Activated CD4-positive, alpha-beta T cell treated with anti-CD3 and anti-CD28 coated beads, Interleukin-2, amount 50 U/mL, for 48 hours (primary cell): ENCODE measurements at places on chromosomes 6 and 20.

DNA sequence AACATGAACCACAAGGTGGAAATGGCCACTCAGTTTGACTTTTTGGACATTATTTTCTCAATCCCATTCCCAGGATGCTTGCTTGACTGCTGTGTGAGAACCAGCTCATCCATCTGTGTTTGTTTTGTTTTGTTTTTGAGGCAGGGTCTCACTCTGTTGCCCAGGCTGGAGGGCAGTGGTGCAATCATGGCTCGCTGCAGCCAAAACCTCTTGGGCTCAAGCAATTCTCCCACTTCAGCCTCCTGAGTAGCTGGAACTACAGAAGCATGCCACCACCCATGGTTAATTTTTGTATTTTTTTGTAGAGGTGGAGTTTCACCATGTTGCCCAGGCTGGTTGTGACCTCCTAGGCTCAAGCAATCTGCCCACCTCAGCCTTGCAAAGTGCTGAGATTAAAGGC, 166.0 kb upstream of the CDH4 start:
- DNase-seq: no peak

- DNase-seq: no peak
These were observed 36.3 kb upstream of the SIRT5 start for GRCh38 chr6:13538084-13538483.

GRCh38 chr6:159434410-159434809, 258.6 kb downstream of the SOD2 start:
- no peak for DNase-seq

DNA sequence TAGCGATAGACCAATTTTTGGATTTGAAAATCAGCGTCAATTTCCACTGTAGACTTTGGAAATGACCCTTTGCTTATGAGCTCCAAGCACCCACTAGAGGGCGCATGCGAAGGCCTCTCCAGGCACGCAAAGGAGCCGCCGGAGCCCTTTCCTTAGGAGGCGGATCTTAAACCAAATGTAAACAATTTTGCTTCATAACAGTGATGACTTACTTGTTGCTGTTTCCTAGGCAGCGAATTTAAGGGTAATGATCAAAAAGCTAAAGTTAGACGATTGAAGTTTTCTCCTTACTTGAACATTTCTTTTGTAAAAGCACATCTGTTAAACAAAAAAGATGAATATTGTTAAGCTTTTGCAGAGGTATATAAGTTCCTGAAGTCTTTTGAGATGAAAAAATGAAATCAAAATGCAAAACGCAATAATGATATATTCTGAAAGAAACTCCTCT, 29.2 kb upstream of the EXOC2 start:
- peak; percentile 85 for DNase-seq

GRCh38 chr6:5771759-5772390, 234.8 kb downstream of the NRN1 start:
- no peak for DNase-seq

- no peak for DNase-seq
These were observed 34.1 kb downstream of the HLA-G start for GRCh38 chr6:29861521-29862255.

DNA sequence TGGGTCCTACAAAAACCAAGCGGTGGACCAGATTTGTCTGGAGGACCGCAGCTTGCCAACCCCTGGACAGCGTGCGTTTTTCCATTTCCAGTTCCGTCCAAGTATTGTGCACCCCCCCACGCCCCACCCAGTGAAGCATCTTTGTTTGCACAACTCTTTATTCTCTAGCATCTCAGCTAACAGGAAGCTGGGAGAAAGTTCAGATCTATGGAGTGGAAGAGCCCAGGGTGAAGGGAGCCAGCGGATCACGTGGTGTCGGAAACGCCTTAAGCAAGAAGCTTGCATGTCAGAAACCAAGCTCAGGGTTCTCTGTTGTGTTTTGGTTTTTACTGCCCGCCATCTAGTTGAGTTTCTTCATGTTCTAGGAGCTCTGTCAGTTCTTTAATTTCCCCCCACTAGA, 29.9 kb downstream of the ARID1B start:
- DNase-seq: no peak

GRCh38 chr20:45419188-45420091, 3.5 kb downstream of the PIGT start:
- peak; percentile 30 for DNase-seq

- no peak for DNase-seq
These were observed 58.0 kb downstream of the PRL start for GRCh38 chr6:22238861-22239260.

- DNase-seq: no peak
These were observed 356.3 kb downstream of the HTR1B start for GRCh38 chr6:77106992-77107391.

DNA sequence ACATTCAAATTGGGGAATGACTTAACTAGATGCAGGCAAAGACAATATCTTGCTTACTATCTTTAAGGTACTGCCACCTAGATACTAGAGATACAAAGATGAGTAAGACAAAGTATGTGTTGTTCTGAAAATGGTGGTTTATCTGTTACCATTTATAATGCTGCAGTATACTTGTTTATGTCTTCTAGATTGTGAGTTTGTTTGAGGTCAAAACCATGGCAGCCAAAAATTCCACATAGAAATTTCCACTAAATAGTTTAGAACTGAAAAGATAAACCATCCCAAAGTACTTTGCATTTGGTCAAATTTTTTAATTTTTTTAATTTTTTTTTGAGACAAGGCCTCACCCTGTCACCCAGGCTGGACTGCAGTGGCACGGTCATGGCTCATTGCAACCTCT, 150.8 kb downstream of the SOX4 start:
- no peak for DNase-seq

DNA sequence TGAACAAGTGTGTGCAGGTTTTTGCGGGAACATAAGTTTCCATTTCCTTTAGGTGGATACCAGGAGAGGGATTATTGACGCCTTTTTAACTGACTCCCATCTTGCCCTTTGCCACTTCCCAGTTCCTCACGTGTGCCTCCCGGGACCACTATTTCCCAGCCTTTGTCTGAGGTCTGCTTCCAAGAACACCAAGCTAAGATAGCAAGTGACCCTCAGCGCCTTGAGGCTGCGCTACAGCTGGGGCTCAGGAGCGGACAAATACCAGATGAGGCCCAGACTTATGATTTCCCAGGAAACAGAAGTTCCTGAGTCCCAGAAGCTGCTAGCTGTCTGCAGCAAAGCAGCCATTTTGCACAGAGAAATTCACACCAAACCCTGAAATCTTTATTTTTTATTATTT, 216.7 kb downstream of the SYNDIG1 start:
- DNase-seq: no peak

GRCh38 chr6:7341989-7342742, 29.2 kb upstream of the SSR1 start:
- DNase-seq: no peak

DNA sequence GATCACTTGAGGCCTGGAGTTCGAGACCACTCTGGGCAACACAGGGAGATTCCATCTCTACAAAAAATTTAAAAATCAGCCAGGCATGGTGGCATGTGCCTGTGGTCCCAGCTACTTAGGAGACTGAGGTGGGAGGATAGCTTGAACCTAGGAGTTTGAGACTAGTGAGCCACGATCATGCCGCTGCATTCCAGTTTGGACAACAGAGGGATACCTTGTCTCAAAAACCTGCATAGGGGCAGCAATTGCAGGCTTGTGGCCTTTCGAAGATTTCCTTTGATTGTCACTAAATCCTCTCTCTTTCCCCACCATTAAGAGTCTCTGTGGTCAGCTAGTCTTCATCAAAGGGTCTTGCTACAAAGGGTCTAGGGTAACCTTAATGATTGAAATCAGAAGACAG, 60.3 kb downstream of the UTRN start:
- DNase-seq: no peak

DNA sequence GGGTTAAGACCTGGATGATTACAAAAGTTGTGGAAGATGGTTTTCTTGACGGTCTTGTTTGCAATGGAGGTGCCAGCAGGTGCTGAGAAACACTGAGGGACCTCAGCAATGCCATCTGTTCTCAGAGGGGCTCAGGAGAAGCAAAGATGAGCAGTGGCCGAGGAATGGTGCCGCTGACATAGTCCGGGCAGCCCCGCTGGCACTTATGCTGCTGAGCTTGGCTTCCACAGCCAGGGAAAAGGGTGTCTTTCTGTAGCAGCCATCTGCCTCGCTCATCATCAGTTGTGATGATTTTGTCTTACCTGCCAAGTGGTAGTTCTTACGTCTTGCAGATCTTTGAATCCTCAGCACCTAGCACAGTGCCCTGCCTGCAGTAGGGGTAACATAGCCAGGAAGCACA, 55.7 kb downstream of the PPP1R14C start:
- DNase-seq: no peak

DNA sequence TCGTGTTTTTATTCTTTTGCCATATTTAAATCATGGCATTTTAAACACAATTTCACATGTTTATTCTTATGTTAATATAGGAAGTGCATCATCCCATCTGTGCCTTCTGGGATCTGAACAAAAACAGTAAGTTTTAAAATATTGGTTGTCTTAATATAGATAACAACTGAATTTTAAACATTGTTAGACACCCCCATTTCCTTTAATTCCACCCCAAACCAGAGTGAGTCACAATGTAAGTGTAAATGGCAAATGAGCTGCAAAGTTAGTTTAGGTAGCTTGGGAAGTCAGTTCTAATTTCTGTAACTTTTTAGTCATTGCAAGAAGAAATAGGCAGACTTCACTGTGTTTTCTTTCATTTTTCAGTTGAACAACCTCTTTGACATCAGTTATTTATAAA, 108.0 kb downstream of the ADGRG6 start:
- no peak for DNase-seq

GRCh38 chr6:111329882-111330633, 153.0 kb downstream of the REV3L start:
- DNase-seq: no peak

DNA sequence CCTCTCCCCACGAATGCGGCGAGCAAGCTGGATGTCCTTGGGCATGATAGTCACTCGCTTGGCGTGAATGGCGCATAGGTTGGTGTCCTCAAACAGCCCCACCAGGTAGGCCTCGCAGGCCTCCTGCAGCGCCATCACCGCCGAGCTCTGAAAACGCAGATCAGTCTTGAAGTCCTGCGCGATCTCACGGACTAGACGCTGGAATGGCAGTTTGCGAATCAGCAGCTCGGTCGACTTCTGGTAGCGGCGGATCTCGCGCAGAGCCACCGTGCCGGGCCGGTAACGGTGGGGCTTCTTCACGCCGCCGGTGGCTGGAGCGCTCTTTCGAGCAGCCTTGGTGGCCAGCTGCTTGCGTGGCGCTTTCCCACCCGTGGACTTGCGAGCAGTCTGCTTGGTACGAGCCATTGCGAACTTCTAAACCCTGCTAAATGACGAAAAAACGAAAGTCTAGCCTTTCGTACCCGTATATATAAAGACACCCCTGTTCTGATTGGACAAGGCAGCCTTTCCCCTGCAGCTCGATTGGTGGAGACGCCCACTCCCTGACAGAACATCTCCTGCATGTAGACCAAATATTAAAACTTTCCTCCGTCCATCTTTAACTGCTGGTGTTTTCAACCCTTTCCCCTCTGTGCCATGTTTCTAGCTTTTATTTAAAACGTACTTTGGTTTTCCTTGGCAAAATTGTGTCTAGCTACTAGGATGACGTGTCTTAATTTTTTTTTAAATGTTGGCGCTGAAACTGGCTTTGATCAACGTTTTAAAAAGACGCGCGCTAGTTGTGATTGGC, 109.8 kb downstream of the HFE start:
- peak; percentile 69 for DNase-seq

- DNase-seq: no peak
These were observed 182.5 kb downstream of the ATXN1 start for GRCh38 chr6:16578695-16579285.

- DNase-seq: no peak
These were observed 26.1 kb upstream of the SLC22A7 start for GRCh38 chr6:43271944-43272343.

GRCh38 chr6:169168302-169168630, 85.4 kb downstream of the THBS2 start:
- no peak for DNase-seq

DNA sequence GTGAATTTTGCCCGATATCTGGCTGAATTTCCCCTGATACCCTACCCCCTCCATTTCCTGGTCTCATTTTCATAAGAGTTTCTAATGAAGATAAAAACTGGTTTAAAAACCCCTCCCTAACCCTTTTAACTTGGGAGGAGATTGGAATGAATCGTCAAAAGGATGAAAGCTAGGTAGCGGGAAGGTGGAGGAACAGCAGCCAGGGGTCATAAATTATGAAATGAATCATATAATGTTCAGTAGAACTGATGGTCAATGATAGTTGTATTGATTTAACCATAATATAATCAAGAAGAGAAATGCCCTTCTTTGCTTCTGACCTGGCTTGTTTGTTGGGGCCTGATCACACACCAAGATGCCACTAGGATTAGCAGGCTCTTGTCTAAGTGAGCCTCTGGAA, 38.5 kb upstream of the SGK1 start:
- no peak for DNase-seq

DNA sequence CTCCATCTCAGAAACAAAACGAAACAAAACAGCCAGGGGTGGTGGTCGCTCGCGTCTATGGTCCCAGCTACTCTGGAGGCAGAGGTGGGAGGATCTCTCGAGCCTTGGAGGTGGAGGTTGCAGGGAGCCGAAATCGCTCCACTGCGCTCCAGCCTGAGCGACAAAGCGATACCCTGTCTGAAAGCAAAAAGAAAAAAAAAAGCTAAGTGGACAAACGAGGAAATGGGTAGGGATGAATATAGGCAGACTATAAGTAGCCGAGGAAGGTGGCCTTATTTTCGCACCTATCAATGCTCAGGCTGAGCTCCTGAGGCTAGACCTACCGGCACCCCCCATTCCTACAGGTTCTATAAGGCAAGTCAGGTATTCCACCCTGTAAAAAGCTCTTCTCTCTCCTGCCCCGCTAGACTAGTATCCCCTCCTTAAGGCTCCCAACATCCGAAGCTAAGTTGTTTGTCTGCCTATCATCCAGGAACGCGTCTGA, 650 bp upstream of the CASP8AP2 start:
- DNase-seq: peak; percentile 19

DNA sequence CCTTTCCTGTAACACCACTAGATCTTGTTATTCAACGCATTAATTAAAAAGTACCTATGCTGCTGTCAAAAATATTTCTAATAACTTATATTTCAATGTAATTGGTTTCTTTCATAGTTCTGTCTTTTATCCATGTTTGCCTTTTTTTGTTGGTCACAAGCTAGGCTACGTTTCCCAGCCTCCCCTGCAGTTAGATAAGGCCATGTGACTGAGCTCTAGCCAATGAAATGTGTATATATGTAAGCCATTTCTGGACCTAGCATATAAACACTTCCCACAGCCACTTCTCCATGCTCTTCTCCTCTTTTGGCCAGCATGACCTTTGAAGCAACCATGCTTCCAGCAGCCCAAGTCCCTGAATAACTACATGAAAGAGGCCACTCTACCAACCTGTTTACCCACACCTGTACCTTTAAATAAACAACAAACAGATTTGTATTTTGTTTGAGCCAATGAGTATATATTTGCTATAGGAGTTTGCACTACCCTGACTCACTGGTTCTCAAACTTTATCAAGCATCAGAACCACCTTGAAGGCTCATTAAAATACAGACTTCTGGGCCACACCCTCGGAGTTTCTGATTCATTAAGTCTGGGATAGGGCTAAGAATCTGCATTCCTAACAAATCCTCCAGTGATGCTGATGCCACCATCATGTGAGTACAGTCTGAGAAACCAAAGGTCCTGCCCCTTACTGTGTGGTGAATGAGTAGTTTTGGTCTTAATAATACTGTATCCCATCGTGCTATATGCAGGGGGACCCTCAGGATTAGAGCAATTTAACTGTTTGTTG, 45.6 kb upstream of the BEND6 start:
- no peak for DNase-seq
